Stimulated activated CD4-positive, alpha-beta T cell treated with anti-CD3 and anti-CD28 coated beads, Interleukin-1b, Interleukin-23, amount 100 ng/mL, for 1 hour (primary cell): ENCODE measurements at places on chromosomes 3 and 15.
A peak's percentile ranks its signal among the peaks of the same experiment; 100 is the strongest.

DNA sequence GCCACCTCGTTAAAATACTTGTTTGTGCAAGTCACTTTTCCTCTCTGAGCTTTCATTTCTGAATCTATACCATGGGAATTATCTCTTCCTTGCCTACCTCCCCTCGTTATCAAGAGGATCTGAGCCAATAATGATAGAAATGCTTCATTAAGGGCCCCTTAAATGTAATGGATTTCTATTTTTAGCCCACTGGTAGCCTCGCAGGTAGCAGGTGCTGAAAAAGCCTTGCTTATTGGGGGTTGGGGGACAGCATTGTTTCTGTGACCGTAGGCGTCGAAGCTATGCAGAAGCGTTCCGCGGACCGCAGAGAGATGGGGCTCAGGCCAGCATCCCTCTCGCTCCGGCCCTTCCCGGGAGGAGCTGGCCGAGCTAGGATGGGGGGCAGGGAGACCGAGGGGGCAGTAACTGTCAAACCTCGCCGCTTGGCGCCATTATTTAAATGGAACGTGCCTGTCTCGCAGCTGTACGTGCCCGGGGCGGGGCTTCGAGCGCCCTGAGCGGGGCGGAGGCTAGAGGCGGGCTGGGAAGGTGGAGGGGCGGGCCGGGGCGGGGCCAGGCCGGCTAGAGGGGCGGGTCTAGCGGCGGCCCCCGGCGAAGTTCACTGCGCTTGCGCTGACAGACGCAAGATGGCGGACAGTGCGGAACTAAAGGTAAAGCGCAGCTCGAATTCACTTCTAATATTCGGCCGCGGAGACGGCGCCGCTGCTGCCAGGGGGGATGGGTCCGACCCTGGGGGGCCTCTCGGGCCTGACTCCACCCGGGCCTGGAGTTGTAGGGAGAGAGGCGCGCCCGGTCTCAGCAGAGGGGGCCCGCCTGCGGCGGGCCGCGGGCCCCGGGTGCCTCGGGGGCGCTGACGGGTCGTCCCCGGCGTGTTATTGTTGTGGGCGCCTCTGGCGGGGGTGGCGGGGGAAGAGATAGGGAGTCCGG, at the start of gene PIAS1:
TSS of gene PIAS1 (plus strand) at position 615 of the 927 bp plus-strand sequence. CDS start at position 627, 12 bp downstream.
- DNase-seq, result peak; percentile 88

DNA sequence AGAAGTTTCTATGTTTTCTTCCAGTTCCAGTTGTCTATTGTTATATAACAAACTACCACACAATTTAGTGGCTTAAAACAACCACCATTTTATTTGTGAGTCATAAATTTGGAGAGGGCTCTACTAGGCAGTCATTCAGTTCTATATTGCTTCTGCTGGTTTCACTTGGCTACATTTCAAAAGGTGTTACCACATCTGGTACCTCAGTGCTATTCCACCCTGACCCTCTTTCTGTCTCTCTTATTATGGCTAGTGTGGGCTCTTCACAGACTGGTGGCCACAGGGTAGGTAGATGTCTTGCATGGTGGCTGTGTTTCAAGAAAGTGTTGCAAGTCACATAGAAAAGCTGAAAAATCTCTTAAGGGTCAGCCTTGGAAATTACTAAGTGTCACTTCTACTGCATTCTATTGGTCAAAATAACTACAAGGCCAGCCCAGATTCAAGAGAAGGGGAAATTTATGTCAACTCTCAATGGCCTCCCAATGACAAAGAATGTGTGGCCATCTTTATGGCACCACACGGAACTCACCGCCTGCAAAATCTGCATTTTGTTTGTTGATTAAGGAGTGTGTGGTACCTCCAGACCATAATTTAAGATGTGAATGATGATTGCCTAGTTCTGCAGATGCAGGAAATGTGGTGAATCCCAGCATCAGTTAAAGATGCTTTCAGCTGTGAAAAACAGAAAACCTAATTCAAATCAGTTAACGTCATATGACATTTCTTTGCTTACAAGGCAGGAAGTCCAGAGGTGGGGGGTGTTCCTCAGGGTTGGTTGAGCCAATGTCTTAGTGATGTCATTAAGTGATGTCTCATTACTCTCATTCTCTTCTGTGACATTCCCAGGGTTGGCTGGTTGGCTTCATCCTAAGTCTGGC, 105.8 kb upstream of the RASGRP1 start:
- no peak for DNase-seq

DNA sequence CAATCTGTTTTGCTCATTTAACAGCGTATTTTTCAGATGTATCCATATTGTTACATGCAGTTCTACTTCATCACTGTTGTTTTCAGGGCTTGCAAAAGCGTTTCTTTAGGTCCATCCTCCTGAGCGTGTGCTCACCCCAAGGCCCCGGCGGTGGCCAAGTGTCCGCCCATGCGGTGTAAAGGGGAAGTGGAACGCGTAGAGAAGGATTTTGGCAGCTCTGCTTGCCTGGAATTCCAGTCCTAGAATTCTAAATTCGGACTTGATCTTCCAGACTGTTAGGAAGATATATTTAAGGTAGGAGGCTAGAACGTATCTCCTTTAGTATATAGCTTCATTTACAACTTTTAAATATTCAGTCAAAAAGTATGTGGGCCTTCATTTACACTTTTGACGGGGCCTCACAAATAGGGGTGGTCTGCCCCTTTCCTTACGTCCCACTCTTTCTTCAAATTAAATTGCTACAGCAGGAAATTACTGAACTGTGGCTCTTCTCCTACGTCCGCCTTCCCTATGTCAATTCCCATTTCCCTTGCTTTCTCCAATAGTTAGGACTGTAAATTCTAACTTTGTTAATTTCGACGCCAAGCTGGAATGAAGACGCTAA, 609 bp upstream of the TBC1D23 start:
- no peak for DNase-seq

DNA sequence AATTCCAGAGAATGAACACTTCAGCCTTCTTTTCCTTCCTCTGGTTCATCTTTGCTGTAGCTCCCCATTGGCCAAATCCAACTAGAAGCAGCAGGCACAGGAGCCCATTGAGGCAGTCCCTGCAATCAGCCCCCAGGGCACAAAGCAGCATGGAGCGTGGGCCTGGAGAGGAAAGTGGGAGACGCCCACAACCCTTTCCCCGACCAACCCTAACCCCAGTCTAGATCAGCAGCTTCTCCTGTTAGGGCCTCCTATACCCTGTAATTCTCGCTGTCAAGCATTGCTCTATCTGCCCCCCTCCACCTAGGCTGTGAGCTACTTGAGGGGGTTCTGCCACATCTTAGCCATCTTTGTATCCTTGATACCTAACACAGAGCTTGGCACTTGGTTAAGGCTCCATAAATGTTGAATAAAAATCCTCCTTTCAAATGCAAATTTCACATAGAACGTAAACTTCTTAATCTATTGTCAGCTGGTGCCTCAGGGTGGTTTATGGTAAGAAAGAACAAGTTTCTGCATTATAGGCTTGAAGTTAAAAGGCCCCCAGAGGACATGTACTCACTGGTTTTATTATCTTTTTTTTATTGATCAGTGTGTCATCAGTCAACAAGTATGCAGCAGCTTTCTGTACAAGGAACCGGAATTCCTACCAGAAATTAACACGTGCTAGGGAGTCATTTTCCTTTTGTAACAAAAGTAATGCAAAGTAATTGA, 97.9 kb upstream of the PFN2 start:
- DNase-seq, result no peak
